Activated T-helper 17 cell treated with anti-CD3 and anti-CD28 coated beads, Interleukin-2, amount 50 U/mL, for 72 hours (primary cell): ENCODE measurements at places on chromosomes 5 and 9. TPM values are rescaled to one million over a fixed set of nuclear protein-coding genes. Genes with fewer than 3 reads are reported as not detected.

TYRP1 gene
- total RNA-seq: not detected

PCDHGC4 gene
- total RNA-seq: not detected

SNCB gene
- total RNA-seq: not detected

LCN1 gene
- not detected for total RNA-seq

NPDC1 gene
- total RNA-seq: 66.3 TPM

RMND5B gene
- 24.5 TPM for total RNA-seq

ORM2 gene
- total RNA-seq: not detected

CDKN2AIPNL gene
- 23.0 TPM for total RNA-seq

SLC46A2 gene
- not detected for total RNA-seq

FABP6 gene
- total RNA-seq: 0.87 TPM

LVRN gene
- total RNA-seq: 1.9 TPM

THBS4 gene
- total RNA-seq: 3.5 TPM

PPIC gene
- not detected for total RNA-seq

RANBP3L gene
- not detected for total RNA-seq

GABRA1 gene
- not detected for total RNA-seq

SPATA31D4 gene
- not detected for total RNA-seq

ELL2 gene
- 159 TPM for total RNA-seq
